ENCODE measurements at places on chromosomes 1 and 21. TPM values are rescaled to one million over a fixed set of nuclear protein-coding genes. Genes with fewer than 3 reads are reported as not detected.

- H3K36me3 ChIP-seq: no peaks in the 10 kb centered on the region
- peaks cover 18% of the 10 kb centered on the region for H3K4me1 ChIP-seq
- H3K27ac ChIP-seq: peak within 1 kb of the TSS; percentile 57
- no peaks in the 10 kb centered on the region for H3K27me3 ChIP-seq
- H3K4me3 ChIP-seq: peak within 1 kb of the TSS; percentile 85
Measured at GRCh38 chr1:89632657-89633247, at the start of gene LRRC8C. TSS of gene LRRC8C (plus strand) at chr1:89633120. CDS start at chr1:89686474, 53,354 bp downstream.

The OR2AK2 gene
- not detected for total RNA-seq

The OVAAL gene
- not detected for total RNA-seq

DNA sequence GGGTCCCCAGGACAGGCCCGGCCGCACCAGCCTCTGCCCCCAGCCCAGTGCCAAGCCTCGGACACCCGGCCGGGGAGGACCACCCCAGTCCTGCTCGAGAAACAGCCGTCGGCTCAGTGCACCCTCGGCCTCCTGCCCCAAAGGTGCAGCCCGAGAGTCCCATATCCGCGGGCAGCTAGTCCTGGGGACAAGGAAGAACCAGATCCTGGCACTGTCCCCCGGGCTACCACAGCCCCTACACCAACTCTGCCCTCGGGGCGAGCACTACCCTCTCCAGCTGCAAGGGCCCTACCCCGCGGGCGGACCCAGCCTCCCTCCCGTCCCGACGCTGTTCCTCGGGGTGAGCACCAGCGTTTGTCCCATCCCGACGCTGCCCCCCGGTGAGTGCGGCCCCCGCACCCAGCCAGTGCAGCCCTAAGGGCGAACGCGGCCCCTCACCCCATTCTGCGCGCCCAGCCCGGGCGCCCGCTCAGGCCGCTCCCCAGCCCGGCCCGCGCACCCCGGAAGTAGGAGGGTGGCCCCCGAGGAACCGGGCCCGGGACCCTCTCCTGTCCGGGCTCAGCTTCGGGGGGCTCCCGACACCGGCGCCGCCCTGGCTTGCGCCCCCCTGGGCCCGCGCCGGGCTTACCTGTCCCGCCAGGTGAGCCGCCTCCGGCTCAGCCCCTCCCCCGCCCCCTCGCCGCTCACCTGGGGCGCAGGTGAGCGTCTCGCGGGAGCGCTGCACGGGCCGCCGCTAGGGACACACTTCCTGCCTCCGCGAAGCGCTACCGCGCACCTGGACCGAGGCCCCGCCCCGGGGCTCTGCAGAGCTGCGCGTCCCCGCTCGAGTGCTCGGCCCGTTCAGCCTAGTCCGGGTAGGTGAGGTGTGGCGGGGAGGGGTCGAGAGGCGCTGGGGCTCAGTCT is at the start of gene KDF1:
Gene KDF1, minus strand, starts transcription at position 747 of the 903 bp plus-strand sequence. CDS start 8,088 bp downstream, outside the sequence.
- H3K4me3 ChIP-seq: peak within 1 kb of the TSS; percentile 91
- DNase-seq: peak; percentile 80
- peaks cover 36% of the 10 kb centered on the region for H3K4me1 ChIP-seq
- peaks cover 10% of the 10 kb centered on the region for H3K36me3 ChIP-seq
- H3K27me3 ChIP-seq: no peaks in the 10 kb centered on the region

Data from MCF 10A (cell line).